Kidney tubule cell (primary cell): ENCODE measurements at places on chromosomes 3 and 15.
A peak's percentile ranks its signal among the peaks of the same experiment; 100 is the strongest.

DNA sequence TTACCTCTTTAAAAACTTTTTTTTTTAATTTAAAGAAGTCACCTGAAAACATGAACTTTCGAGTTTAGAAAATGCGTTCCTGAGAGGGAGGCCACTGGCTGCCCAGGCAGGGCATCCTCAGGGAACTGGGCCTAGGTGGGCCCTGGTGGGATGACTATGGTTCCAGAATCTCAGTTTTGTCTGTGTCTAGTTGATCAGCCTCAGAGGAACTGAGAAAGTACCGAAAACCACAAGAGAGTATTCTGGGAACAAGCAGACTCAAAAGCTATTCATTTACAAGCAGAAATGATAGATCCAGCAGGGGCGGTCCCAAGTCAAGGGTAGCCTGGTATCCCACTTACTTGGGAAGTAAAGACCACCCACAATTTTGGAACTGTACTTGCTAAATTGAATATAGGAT is 10.5 kb downstream of the WWTR1 start:
- no peak for DNase-seq

- DNase-seq: no peak
Observed at GRCh38 chr15:48367483-48367882, 36.3 kb downstream of the DUT start.

DNA sequence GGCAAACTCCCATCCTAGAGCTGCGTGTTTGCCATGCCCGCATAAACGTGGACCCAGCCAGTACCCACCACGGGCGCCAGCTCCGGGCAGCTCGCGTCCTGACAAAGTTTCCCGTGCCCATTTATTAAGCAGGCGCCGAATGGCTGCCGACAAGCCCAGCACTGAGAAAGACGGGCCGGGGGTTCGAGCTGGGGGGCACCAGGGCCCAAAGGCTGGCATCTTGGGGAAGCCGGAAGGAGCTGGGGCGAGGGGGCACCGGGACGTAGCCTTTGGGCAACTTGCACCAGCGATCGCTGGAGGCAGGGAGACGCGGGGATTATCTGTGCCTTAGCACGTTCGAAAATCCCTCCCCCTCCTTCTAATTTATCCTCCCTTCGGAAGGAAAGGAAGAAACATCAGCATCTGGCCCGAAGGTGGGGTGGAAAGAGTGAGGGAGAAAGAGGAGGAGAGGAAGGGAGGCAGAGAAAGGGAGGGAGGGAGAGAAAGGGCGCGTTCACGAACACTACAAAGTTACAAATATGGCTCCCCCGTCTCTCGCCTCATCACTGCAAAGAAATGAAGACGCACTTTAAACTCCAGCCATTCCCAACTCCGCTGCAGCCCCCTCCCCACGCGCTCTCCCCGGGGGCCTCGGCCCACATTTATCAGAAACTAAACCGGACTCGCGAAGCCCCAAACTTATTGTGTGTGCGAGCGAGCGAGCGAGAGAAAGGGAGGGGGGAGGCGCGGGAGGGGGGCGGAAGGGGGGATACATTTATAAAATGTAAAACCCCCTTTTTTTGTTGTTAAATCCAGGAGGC is 1.0 kb downstream of the ANP32A start:
- DNase-seq: peak; percentile 56

- no peak for DNase-seq
Observed at GRCh38 chr15:61232266-61232665, 3.2 kb upstream of the RORA start.

GRCh38 chr3:7285505-7285904 is 424.6 kb downstream of the GRM7 start:
- peak; percentile 20 for DNase-seq

GRCh38 chr3:14460342-14461005 is 58.1 kb downstream of the SLC6A6 start:
- peak; percentile 91 for DNase-seq

GRCh38 chr3:105938101-105938500 is 69.3 kb upstream of the CBLB start:
- peak; percentile 14 for DNase-seq

- no peak for DNase-seq
Observed at GRCh38 chr3:55144015-55144673, 216.3 kb upstream of the LRTM1 start.

- peak; percentile 87 for DNase-seq
Observed at GRCh38 chr3:55198554-55198953, 270.7 kb upstream of the LRTM1 start.

DNA sequence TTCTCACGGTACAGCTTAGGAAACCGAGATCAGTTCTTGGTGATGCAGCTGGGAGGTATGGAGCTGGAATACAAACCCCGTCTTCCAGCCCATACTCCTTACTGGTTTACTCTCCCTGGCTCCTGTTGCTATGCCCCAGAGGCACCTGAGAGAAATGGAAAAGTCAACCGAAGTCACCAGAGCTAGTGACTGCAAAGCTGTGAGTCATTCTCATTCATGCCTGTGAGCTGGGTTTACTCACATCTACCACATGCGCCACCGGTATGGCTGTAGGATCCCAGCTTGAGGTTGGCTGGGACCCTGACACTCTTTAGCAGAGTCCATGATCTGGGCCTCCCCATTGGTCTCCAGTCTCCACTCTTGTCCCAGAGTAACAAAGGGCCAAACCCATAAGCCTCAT is 111.5 kb upstream of the ETV5 start:
- peak; percentile 72 for DNase-seq

DNA sequence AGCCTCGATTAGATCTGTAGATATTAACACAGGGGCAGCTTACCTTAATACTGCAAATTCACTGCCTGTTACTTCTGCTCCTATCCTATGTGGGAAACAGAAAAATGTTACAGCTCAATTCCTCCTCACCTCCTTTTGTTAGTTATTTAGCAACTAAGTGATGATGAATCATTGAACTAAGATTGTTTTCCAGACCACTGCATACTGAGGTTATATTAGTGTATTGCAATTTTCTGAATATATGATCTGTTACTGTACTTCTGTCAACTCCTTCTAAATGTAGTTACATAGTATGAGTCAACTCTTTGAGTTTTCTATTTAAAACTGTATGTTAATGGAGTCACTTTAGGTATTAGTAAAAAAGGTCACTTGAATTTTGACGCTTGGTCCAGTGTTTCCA is 331.5 kb upstream of the SLCO3A1 start:
- peak; percentile 90 for DNase-seq

DNA sequence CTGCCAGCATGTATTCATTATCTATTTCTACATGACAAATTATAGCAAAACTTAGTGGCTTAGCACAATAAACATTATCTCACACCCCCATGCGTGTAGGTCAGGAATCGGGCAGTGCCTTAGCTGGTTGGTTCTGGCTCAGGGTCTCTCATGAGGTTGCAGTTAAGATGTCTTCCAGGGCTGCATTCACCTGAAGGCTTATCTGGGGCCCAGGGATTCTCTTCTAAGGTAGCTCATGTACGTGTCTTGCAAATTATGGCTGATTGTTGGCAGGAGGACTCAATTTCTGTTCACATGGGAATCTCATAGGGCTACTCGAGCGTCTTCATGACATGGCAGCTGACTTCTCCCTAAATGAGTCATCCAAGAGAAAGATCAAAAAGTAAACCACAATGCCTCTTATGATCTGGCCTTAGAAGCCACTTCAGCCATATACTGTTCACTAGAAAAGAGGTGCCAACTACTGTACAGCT is 42.9 kb upstream of the TSC22D2 start:
- peak; percentile 70 for DNase-seq

GRCh38 chr3:128316481-128316891 is 150.2 kb downstream of the DNAJB8 start:
- no peak for DNase-seq

- DNase-seq: peak; percentile 40
Observed at GRCh38 chr15:41647262-41647661, 12.9 kb upstream of the MGA start.

DNA sequence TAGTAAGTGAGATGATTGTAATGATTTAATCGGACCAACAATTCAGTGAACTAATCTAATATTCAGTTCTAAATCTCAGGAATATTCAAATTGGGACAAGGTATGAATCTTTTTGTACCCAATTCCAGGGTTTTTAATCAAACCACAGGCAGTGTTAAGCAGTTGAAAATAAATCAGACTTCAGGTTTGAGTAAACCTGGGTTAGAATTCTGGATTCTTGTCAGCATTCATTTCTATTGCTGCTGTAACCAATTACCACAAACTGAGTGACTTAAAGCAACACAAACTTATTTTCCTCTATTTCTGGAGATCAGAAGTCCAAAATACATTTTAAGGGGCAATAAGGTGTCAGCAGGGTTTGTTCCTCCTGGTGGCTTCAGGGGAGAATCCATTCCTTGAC is 208.4 kb upstream of the ZPLD1 start:
- DNase-seq: no peak

GRCh38 chr15:85094685-85095084 is 113.0 kb downstream of the PDE8A start:
- DNase-seq: peak; percentile 35

DNA sequence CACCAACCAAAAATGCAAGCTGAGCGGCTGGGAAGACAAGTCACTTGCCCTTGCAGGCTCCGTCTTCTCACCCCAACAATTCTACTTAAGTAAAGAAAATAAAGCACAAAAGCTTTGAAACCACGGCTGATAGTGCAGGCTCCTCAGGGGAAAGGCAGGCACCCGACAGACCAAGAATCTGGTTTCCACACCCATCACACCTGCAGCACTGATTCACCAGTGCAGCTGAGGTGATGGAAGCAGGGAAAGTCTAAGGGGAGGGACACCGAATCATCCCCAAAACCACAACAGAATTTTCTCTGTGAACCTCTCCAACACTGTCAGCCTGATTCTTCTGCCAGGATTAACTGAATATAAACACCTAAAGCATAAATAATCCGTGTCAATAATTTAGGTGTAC is 62.0 kb upstream of the NSMCE3 start:
- DNase-seq: peak; percentile 7

DNA sequence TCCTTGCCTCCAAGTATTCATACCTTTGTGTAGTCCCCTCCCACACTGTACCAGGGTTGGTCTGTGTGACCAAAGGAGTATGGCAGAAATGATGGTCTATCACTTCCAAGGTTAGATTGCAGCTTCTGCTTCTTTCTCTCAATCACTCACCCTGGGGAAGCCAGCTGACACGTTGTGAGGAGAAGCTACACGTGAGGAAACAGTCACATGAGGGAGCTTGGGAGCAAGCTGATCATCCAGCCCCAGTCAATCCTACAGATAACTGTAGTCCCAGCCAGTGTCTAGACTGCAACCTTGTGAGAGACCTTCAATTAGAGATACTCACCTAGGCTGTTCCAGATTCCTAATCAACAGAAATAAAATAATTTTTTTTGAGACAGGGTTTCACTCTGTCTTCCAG is 6.2 kb upstream of the ZNF774 start:
- DNase-seq: no peak

DNA sequence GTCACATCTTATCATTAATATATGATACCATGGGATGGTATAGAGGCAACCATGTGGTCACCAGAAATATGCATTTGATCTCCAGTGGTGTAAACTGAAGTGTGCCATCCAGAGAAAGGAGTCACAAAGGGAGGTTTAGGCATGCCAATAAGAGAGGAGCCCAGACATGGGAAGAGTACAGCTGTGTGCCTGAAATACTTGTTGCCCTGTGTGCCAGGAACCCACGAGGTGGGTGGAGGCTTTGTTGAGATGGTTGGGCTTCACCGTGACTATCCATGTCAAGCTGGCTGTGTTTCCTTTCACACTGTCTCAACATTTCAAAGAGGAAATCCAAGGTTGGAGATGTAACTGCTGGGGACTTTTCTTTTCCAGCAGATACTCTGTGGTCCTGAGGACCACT is 43.5 kb downstream of the CACNA2D3 start:
- DNase-seq: no peak

DNA sequence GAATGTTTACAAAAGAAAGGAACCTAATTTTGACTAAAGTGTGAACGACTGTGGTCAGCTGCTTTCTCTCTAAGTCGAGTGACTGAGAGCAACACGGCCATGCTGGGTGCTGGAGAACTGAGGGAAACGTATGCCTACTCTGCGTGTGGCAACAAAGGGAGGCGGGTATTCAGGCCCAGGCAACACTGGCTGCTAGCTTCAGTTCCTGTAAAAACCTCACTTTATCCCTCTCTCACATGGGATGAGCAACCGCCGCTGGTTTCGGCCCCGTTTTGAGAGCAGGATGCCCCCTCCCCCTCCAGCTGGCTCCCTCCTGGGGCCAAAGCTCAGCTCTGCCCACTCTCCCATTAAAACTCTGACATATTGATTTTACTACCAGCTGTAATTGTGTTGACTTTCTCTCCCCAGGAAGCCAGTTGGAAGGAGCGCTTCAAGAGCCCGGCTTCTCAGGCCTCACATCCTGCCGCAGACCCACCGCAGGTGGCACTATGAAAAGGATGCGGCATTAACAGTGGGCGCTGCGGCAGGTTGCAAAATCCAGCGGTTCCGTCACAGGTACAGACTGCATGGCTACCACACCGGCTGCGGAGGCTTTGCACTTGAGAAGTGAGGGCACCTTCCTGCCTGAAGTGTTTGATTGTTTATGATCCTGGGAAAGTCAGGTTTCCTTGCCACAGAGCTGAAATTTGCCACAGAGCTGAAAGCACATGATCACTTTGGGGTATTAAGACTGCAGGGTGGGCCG is 12.7 kb downstream of the PLXND1 start:
- no peak for DNase-seq

GRCh38 chr3:138032567-138032966 is 22.6 kb downstream of the CLDN18 start:
- DNase-seq: no peak

DNA sequence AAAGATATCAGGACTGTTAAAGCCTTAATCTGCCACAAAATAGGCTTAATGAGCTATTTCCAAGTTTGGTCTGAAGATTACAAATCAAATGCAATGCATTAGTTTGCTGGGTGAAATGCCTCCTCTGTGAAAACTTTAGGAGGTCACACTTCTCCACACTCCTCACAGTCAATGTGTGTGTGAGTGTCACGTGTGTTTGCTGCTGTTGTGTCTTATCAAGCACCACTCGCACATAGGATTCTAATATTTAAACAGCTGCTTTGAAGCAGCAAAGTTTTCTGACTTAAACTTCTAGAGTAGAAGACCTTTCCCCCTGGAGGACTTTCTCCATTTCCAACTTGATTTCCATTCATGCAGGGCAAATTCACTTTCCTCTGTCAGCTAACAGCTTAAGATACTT is 203.2 kb upstream of the PEX5L start:
- no peak for DNase-seq

DNA sequence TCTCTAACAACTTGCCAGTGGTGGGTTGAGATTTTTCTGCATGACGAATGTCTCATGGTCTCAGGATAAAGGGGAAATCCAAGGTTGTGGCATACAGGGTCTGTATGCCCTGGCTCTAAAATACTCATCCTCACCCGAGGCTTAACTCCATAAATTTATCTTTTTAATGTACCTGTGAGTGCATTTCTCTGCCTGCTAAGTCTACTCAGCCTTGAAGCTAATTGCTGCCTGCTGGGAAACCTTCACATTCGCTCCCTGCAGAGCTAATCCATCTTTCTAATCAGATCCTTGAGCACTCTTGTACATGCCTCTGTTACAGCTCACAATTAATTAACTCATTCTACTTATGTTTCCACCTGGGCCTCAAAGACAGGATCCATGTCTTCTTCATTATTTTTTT is 93.8 kb downstream of the CMSS1 start:
- DNase-seq: peak; percentile 11

GRCh38 chr3:194386648-194387047 is 12.4 kb downstream of the GP5 start:
- DNase-seq: no peak

- no peak for DNase-seq
Observed at GRCh38 chr3:105829229-105829628, 39.6 kb downstream of the CBLB start.
